Activated CD8-positive, alpha-beta T cell treated with anti-CD3 and anti-CD28 coated beads, Interleukin-2, amount 10 ng/mL, durations not matched to agents 7 days and 5 days (primary cell): ENCODE measurements at places on chromosomes 7 and 10. TPM values are rescaled to one million over a fixed set of nuclear protein-coding genes. Genes with fewer than 3 reads are reported as not detected.
A peak's percentile ranks its signal among the peaks of the same experiment; 100 is the strongest.

Gene CYP2C8
- not detected for total RNA-seq

Gene PNPLA8
- total RNA-seq = 13.0 TPM

Gene TAS2R5
- total RNA-seq = 0.99 TPM

Gene AKR1B15
- total RNA-seq = not detected

Gene CTAGE15
- total RNA-seq = 0.42 TPM

Gene GTF2IRD1
- total RNA-seq = not detected

DNA sequence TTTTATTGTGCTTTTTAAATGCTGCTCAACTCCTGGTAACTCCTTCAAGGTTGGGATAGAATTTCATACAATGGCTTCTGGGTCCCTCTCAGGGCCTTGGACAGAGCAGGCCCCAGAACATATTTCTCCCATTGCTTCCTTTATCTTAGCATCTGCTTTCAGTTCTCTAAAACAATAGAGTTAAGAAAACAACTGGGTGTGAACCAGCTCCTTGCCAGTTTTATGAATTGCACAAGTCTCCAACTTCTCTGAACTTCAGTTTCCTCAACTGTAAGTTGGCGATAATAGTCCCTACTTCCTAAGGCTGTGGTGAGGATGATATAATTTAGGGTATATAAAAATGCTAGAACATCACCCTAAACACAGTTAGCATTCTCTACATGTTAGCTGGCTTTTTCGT lies 77.0 kb upstream of the INHBA start:
- peaks cover 5% of the 10 kb centered on the region for H3K27me3 ChIP-seq
- no peak overlapping the region for H3K27ac ChIP-seq
- no peaks in the 10 kb centered on the region for H3K4me1 ChIP-seq
- no peak for DNase-seq

- peaks cover 17% of the 10 kb centered on the region for H3K4me1 ChIP-seq
- H3K27ac ChIP-seq = no peak overlapping the region
- no peaks in the 10 kb centered on the region for H3K27me3 ChIP-seq
Measured at GRCh38 chr7:155724327-155725005, 80.0 kb downstream of the RBM33 start.

- H3K27ac ChIP-seq = no peak overlapping the region
- no peaks in the 10 kb centered on the region for H3K27me3 ChIP-seq
- H3K4me3 ChIP-seq = no peak overlapping the region
- no peaks in the 10 kb centered on the region for H3K36me3 ChIP-seq
Measured at GRCh38 chr7:7902845-7903244, 65.8 kb upstream of the GLCCI1 start.

DNA sequence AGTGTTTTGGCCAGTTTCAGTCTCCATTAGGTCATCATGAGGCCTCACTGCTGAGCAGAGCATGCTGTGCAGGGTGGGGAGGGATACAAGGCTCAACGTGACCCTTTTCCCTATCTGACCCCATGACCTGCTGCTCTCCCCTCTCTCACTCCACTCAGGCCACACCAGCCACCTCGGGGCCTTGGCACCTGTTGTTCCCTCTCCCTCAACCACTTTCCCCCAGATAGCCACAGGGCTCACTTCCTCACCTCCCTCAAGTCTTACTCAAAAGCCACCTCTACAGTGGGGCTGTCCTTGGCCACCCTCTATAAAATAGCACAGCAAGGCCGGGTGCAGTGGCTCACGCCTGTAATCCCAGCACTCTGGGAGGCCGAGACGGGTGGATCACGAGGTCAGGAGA lies 13.9 kb downstream of the SH3PXD2A start:
- no peaks in the 10 kb centered on the region for H3K36me3 ChIP-seq
- no peak overlapping the region for H3K27ac ChIP-seq

DNA sequence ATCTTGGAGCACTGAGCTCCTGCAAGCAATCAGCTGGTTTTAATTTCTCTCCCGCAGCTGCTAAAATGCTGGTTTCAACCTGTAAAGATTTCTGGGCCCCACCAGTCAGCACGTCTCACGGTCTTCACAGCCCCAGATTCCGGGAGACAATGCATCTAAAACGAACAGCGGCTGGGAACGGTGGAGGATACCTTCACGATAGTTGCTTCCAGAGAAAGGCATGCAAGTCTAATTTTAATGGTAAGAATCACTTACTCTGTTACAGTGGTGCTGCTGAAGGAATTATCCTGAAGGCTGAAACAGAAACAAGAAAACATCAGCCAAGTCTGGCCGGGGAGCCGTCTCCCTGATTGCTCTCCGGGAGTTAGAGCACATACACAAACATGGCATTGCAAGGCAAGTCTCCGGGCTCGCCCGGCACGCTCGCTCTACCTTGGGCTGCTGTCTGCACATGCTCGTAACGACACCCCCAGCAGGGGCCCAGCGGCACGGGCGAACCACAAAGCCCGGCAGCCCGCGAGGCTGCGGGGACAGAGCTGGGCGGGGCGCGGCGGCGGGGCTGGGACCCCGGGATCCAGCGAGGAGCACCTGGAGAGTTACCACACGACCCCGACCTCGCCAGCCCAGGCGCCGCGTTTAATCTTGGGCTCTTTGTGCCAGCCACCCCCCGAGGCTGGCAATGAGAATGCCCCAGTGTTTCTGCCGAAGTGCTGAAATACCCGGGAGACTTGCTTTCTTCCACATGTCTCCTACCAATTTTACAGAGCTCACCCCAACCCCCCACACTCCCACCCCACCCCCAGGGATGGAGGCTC lies at the start of gene FAM13C:
Gene FAM13C (minus strand): TSS at position 406 of the 815 bp plus-strand sequence. CDS start 89 bp downstream, at position 317.
- peak; percentile 21 for DNase-seq
- H3K4me1 ChIP-seq = peaks cover 3% of the 10 kb centered on the region
- H3K36me3 ChIP-seq = no peaks in the 10 kb centered on the region

- peaks cover 11% of the 10 kb centered on the region for H3K4me1 ChIP-seq
- no peak overlapping the region for H3K4me3 ChIP-seq
- DNase-seq = no peak
- no peaks in the 10 kb centered on the region for H3K36me3 ChIP-seq
Measured at GRCh38 chr7:32937344-32938174, 19.7 kb upstream of the FKBP9 start.

GRCh38 chr10:42958142-42958868 lies 118.6 kb upstream of the RET start:
- DNase-seq = peak; percentile 9
- no peak overlapping the region for H3K4me3 ChIP-seq
- H3K27me3 ChIP-seq = peaks cover 5% of the 10 kb centered on the region
- no peaks in the 10 kb centered on the region for H3K4me1 ChIP-seq

GRCh38 chr10:11213137-11213536 lies 195.5 kb downstream of the CELF2 start:
- H3K27ac ChIP-seq = peak overlapping the region; percentile 7
- H3K36me3 ChIP-seq = peaks cover 95% of the 10 kb centered on the region
- H3K4me1 ChIP-seq = peaks cover 97% of the 10 kb centered on the region
- no peak overlapping the region for H3K4me3 ChIP-seq

DNA sequence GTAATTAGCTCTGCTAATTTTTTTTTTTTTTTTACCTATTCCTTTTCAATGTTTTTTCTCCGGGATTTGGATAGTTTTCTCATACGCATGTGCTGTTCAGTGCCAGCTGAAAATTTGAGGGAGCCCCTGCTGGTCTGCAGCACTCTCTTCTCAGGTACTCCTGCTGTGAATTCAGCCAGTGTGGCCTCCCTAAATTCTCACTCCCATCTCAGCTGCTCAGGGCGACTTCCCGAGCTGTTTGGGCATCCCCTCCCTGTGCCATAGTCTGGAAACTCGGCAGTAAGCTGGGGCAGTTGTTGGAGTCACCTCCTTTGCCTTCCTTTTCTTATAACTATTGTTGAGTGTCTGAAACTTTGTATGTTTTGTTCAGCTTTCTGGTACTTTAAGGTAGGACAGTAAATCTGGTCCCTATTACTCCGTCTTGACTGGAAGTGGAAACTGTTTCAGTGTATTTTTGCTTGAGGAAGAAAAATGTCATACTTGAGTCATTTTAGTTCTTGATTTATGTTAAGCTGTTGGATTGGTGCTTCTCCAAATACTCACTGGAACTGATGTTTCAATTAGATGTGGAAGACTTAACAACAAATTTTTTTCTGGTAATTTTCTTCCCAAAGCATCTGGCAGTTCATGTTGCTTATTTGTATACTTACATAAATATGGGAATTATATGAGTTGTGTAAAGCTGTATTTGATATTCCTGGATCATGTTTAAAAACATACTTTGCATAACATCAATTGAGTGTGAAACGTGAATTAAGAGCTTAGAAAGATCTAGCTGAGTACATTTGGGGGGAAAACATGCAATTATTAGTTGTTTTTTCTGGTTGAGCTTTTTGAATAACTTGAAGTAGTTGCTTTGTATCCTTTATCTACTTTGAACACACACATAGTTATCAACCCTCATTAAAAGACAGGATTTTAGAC lies 33.7 kb downstream of the MINPP1 start:
- peaks cover 7% of the 10 kb centered on the region for H3K4me1 ChIP-seq
- no peaks in the 10 kb centered on the region for H3K27me3 ChIP-seq
- H3K36me3 ChIP-seq = peaks cover 29% of the 10 kb centered on the region
- no peak for DNase-seq
- no peak overlapping the region for H3K27ac ChIP-seq

GRCh38 chr7:96308253-96308949 lies 13.5 kb downstream of the SLC25A13 start:
- no peaks in the 10 kb centered on the region for H3K27me3 ChIP-seq
- H3K36me3 ChIP-seq = peaks cover 3% of the 10 kb centered on the region
- no peak overlapping the region for H3K27ac ChIP-seq
- no peak for DNase-seq
- no peak overlapping the region for H3K4me3 ChIP-seq
